T-helper 17 cell (primary cell): ENCODE measurements at places on chromosomes 2 and 18. TPM values are rescaled to one million over a fixed set of nuclear protein-coding genes. Genes with fewer than 3 reads are reported as not detected.

- DNase-seq: no peak
These were observed 155.0 kb downstream of the ARHGAP15 start for GRCh38 chr2:143284087-143284675.

USP37 gene
- total RNA-seq: 18.7 TPM

GRCh38 chr18:28854964-28855363 lies 678.0 kb upstream of the CDH2 start:
- no peak for DNase-seq

GRCh38 chr2:119289642-119290041 lies 66.0 kb downstream of the STEAP3 start:
- no peak for DNase-seq

PIEZO2 gene
- not detected for total RNA-seq
